Cerebellar nuclear complex (tissue), 1 donor: ENCODE measurements at places on chromosomes 6 and 20.

DNA sequence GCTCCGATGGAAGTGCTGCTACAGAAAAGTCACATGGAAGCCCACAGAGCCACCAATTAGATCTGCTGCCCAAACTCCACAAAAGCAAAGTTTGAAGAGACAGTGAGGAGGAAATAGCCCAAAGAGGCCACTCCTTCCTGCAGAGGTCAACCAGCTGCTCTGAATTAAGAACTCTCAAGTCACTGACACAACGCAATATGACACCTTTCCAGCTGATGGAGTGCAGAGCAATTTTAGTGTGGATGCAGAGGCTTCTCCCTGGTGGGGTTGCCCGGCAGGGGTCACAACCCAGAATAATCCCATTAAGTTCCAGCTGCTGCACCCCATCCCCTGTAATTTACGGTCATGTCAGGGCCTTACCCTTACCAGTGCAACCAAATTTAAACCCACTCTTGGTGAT, 361.9 kb upstream of the JARID2 start:
- DNase-seq = no peak

DNA sequence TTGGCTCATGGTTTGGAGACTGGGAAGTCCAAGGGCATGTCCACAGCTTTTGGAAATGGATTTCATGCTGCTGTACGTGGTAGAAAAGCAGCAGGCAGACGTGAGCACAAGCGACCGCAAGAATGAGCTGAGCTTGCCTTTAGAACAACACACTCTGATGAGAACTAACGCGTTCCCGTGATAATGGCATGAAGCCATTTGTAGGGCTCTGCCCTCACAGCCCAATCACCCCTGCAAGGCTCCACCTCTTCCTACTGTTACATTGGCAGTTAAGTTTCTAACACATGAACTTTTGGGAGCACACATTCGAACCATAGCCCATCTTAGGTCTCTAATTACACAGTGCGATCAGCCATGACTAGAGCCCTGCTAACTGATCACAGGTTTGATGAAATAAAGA, 107.5 kb upstream of the TMEM170B start:
- no peak for DNase-seq

DNA sequence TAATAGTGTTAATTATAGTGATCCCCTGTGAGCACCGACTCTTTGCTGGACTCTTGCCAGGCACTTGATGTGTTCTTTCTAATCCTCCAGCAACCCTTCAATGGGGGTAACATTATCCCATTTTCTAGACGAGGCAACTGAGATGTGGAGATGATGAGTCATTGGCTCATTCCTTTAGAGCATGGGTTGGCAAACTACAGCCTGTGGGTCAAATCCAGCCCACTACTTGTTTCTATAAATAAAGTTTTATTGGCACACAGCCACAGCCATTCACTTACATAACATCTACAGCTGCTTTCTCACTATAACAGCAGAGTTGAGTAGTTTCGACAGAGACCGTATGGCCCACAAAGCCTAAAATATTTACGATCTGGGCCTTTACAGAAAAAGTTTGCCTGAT, 249.5 kb upstream of the KCNG1 start:
- no peak for DNase-seq

GRCh38 chr20:25864326-25864962, 167.8 kb upstream of the ZNF337 start:
- no peak for DNase-seq

DNA sequence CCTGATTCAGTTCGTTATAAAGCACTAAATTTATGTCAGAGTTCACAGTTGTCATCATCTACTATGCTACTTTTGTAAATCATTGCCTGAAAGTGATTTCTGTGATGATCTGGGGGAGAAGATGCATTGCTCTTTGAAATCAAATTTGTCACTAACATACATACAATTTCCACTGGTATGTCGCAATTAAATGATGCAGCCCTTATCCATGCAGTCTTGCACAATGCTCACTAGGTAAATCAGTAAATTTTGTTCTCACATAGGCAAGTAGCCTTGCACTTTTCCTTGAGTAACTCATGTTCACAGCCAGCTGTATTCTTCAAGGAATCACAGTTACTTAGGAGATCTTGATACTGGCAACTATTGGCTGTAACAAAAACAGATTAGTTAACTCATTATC, 20.8 kb downstream of the CRISP2 start:
- DNase-seq = no peak

DNA sequence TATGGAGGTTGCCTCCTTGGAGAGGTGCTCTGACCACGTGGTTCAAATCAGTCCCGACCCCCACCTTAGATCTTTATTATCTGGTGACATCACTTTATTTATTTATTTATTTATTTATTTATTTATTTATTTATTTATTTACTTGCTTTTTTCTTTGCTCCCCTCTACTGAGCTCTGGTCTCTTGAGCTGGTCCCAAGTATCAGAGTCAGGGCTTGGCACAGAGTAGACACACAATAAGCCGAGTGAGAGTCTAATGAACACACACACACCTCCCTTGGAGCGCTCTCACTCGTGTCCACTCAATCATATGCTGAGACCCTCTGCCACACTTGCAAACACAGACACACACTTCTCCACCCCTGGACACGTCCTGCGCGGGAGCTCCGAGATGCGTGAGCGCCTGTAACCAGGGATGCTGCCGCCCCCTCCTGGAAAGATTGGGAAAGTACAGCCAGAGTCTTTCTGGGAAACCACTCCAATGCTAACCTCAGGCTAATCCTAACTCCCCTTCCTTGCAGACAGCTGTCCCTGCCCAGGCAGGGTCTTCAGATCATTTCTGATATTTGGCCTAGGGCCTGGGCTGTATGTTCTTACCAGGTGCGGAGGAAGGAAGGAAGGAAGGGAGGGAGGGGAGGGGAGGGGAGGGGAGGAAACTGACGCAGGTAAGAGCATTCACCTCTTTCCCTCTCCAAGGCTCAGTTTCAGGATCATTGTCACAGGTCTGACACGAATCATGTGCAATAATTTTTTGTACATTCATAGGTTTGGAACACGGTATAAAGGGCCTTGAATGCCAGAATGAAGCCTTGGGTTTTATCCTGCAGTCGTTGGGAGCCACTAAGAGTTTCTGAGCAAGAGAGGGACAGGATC, 70.9 kb downstream of the STK35 start:
- peak; percentile 41 for DNase-seq

DNA sequence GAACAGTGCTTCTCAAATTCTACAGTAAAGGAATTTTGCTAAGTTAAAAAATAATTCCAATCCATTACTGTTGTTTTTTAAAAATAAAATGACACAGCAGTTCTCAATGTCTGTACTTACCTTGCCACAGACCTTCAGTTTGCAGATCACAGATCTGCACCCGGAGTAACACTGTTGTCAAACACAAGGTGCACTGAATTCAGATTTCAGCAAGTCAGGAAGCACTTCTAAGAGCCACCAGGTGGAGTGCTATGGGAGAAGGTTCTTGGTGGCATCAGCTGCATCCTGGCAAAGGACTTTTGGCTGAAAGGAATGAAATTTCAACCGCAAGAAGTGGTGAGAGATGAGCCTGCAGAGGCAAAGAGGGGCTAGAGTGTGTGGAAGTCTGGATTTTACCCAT, 17.4 kb downstream of the RSPH4A start:
- no peak for DNase-seq

DNA sequence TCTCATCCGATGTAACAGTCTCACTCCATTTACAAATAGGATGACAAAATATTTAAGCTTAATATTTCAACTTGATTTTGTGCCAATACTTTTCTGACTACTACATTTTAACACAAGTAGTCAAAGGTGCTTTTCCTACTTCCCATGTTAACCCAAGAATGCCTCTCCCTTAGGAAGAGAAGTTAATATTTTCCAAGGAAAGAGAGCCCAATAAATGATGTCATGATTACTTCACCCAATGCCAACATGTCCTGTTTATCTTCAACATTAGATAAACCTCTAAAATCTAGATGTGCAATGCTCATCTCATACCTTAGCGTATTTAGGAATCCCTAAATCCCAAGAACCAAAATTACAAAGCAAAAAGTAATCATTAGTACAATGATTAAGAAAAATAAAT, 156.7 kb upstream of the TENT5A start:
- DNase-seq = no peak

GRCh38 chr6:129475477-129476247, 234.3 kb downstream of the ARHGAP18 start:
- DNase-seq = no peak

DNA sequence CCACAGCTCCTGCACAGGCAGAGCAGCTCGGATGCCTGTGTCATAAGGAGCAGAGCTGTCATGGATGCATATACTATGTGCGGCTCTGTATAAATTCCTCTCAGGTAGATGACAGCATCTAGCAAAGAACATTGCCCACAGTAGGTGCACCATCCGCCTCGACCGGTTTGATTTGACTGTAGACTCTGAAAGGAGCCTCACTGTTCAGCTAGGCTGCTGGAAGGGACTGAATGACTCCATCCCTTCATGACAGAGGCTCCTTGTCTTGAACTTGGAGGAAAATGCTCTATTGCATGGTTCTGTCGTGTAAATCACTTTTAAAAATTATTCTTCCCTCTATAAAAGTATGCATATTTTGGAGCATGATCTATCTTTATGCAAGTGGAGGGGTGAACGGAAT, 128.8 kb upstream of the QKI start:
- no peak for DNase-seq

DNA sequence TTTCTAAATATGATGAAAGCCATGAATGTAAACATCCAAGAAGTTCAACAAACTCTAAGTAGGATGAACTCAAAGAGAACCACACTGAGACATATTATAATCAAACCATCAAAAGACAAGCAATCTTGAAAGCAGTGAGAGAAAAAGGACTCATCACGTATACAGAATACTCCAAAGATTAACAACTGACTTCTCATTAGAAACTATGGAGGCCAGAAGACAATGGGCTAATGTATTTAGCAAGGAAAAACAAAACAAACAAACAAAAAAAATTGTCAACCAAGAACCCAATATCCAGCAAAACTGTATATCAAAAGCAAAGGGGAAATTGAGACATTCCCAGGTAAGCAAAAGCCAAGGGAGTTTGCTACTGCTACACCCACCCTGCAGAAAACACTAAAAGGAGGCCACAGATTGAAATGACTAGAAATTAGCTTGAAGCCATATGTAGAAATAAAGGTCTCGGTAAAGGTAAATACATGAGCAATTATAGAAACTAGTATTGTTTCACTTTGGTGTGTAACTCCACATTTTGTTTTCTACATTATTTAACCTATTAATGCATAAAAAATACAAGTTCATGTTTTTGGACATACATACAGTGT, 301.1 kb upstream of the QKI start:
- no peak for DNase-seq

DNA sequence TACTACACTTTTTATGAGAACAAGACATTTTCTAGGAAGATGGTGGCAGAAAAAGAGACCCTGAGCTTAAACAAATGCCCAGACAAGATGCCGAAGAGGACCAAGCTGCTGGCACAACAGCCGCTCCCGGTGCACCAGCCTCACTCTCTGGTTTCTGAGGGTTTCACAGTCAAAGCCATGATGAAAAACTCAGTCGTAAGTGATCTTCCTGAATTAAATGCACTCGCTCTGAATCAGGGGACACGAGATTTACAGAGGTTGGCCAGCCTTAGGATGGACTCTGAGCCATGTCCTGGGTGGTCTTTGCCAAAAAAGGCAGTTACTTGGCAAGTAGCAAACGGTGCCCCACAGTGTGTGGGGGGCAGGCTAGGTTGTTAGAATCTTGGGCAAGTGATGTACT, 423 bp downstream of the PACRG start:
- DNase-seq = no peak

GRCh38 chr6:11033825-11034224, 10.3 kb downstream of the ELOVL2 start:
- no peak for DNase-seq
